ENCODE measurements at places on chromosomes 5 and 9. TPM values are rescaled to one million over a fixed set of nuclear protein-coding genes. Genes with fewer than 3 reads are reported as not detected.
A peak's percentile ranks its signal among the peaks of the same experiment; 100 is the strongest.

- H3K4me3 ChIP-seq = peak within 1 kb of the TSS; percentile 92
- peaks cover 18% of the 10 kb centered on the region for H3K4me1 ChIP-seq
- no peaks in the 10 kb centered on the region for H3K36me3 ChIP-seq
- no peaks in the 10 kb centered on the region for H3K27me3 ChIP-seq
- DNase-seq = peak; percentile 83
Measured at GRCh38 chr5:139648205-139649081, at the start of gene CXXC5. Gene CXXC5, plus strand, starts transcription at chr5:139648349. Its CDS starts 32,175 bp downstream, at chr5:139680524.

DCTN4 gene
- polyA plus RNA-seq = 11.8 TPM

DNA sequence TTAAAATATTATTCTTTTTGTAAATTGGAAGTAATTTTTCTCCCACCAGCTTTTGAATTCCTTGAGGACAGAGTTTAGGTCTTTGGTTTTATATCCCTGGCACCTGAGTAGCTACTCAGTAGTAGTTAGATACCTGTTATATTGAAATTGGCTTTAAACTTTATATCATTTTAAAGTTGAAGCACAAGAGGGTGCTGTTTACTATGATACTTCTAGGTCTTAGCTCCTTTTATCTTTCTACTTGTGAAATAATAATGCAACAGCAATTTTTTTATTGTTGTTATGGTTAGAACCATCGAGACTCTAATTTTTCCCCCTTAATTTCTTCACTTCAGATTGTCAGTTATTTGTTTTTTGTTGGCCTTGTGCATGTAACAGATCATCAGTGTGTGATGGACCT, 46.3 kb downstream of the AP3S1 start:
- H3K4me3 ChIP-seq = no peak overlapping the region
- peaks cover 12% of the 10 kb centered on the region for H3K4me1 ChIP-seq
- H3K27me3 ChIP-seq = no peaks in the 10 kb centered on the region
- DNase-seq = no peak

GRCh38 chr9:76206821-76207220, 187.4 kb downstream of the RFK start:
- H3K27ac ChIP-seq = no peak overlapping the region
- DNase-seq = no peak
- no peaks in the 10 kb centered on the region for H3K4me1 ChIP-seq

GRCh38 chr9:130149654-130150286, 22.4 kb upstream of the NCS1 start:
- H3K27ac ChIP-seq = no peak overlapping the region
- no peak overlapping the region for H3K4me3 ChIP-seq
- H3K4me1 ChIP-seq = peaks cover 2% of the 10 kb centered on the region
- H3K27me3 ChIP-seq = no peaks in the 10 kb centered on the region
- no peaks in the 10 kb centered on the region for H3K36me3 ChIP-seq
- DNase-seq = no peak

COL15A1 gene
- 0.10 TPM for polyA plus RNA-seq

DNA sequence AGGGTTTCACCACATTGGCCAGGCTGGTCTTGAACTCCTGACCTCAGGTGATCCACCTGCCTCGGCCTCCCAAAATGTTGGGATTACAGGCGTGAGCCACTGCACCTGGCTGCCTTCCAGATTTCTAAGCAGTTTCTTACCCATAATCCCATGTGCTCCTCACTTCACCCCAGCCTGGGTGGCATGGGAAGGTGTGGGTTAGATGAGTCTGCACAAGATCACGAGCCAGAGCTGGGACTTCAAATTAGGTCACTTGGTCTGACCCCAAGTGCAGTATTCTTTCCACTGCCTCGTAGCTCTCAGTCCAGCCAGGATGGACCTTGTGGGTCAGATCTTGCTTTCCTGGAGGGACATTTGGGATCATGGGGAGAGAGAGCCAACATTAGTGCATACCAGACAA, 37.5 kb upstream of the STRBP start:
- no peaks in the 10 kb centered on the region for H3K27me3 ChIP-seq
- no peak overlapping the region for H3K4me3 ChIP-seq
- H3K4me1 ChIP-seq = no peaks in the 10 kb centered on the region
- no peak for DNase-seq
- H3K36me3 ChIP-seq = no peaks in the 10 kb centered on the region

VCAN gene
- 1.9 TPM for polyA plus RNA-seq

DNA sequence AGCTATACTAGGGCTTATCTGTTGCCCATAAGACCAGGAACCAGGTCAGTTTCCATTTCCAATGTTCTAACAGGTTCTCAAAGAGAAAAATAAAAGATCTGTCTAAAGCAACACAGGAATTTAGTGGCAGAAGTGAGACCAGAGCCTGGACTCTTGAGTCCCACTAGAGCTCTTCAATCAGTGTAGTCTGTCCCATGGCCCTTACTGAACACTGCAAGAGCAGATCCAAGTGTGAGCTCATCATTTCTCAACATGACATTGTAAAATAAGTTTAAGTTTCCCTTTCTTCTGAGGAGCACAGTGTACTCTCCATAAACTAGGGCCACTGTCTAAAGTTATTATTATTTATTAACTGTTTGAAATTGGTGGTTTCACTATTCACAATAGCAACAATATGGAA, 8.6 kb upstream of the PAPPA start:
- H3K27ac ChIP-seq = no peak overlapping the region
- no peaks in the 10 kb centered on the region for H3K4me1 ChIP-seq
- no peak for DNase-seq
- H3K4me3 ChIP-seq = no peak overlapping the region

DNA sequence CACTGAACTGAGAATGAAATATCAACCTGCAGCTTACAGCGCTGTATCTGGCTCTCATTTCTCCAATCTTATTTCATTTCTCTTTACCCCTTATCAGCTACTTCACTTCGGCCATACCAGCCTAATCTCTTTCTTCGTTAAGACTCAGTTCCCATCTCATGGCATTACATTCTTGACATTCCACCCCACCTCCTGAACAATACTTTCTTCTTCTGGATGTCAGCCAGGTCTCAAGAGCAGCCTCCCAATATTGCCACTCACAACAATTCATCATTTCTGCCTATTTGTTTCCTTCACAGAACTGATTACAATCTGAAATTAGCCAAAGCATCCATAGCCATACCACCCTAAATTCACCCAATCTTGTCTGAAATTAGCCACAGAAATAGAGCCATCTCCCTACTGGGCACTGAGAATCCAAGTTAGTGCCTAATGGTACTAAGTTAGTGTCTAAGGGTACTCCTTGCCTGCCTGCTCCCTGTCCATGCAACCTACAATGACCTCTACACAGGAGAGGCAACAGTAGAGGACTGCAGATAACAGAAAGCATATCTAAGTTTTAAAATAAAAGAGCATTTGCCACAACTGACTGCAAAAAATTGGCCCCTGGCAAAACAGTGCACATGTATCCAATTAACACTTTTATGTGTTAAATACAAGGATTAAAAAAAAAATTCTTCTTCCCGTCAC, 35.2 kb downstream of the SETX start:
- H3K4me1 ChIP-seq = no peaks in the 10 kb centered on the region
- H3K27ac ChIP-seq = no peak overlapping the region
- no peaks in the 10 kb centered on the region for H3K27me3 ChIP-seq
- no peak for DNase-seq
- H3K4me3 ChIP-seq = no peak overlapping the region

GRCh38 chr9:102519423-102519822, 475.7 kb upstream of the CYLC2 start:
- no peaks in the 10 kb centered on the region for H3K36me3 ChIP-seq
- no peaks in the 10 kb centered on the region for H3K27me3 ChIP-seq
- no peak overlapping the region for H3K4me3 ChIP-seq
- no peaks in the 10 kb centered on the region for H3K4me1 ChIP-seq

DNA sequence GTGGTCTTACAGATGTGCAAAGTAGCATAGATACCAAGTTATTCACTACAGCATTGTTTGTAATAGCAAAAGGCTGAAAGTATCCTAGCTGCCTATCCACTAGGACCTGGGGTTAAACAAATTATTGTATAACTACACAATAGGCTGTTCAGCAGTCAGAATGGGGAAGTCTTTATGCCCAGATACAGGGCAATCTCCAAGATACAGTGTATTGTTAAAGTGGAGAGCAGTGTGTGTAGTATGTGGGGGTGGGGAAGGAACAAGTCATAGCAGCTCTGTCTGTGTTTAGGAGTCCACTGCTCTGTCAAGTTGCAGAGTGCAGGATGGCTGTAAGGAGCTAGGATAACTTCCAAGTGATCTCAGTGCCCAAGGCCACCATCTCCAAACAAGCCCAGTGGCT, 5.5 kb downstream of the PCYOX1L start:
- no peaks in the 10 kb centered on the region for H3K4me1 ChIP-seq
- H3K4me3 ChIP-seq = no peak overlapping the region
